ENCODE measurements at places on chromosomes 3 and 15.

DNA sequence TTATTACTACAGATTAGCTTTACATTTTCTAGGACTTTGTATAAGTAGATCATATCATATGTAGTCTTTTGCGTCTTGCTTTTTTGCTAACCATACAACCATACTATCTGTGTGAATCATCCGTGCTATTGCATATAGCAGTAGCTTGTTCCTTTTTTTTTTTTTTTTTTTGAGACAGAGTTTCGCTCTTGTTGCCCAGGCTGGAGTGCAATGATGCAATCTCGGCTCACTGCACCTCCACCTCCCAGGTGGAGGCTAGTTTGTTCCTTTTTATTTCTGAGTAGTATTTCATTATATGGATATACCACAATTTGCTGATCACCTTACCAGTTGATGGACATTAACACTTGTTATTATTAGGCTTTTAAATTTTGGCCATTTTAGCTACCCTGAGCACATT, 54.5 kb upstream of the TBL1XR1 start:
- no peak for DNase-seq

GRCh38 chr3:32531010-32531647, 28.5 kb upstream of the CMTM6 start:
- no peak for DNase-seq

DNA sequence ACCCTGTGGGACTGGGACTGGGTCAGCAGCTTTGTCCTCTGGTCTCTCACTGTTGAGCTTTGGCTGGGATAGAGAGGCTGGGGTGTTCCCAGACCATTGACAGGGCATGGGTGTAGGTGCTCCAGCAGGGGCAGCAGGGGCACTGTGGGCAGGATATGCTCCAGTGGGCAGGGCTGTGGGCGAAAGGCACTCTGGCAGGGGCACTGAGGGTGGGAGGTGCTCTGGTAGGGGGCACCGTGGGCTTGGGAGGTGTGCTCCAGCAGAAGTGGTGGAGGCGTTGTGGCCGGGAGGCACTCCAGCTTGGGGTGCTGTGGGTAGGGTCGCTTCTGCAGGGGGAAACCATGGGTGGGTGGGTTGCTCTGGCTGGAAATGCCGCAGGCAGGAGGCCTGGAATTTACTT, 62.1 kb downstream of the LRRC49 start:
- no peak for DNase-seq

DNA sequence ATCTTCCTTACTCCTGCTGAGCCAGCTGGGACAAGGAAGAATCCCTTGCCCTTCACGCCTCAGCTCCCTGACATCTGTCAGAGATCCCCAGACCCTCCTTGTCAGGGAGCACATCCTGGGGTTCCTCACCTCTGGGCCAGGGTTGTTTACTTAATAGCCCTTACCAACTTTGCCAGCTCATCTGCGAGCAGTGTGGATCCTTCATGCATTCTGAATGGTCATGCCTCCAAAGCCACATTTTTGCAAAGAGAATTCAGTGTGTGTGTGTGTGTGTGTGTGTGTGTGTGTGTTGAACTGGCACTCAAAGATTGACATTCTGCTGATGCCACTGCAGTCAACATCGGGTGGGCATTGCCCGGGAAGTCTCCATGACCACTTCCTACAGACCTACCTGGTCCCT, 112.6 kb downstream of the SLC49A4 start:
- no peak for DNase-seq

DNA sequence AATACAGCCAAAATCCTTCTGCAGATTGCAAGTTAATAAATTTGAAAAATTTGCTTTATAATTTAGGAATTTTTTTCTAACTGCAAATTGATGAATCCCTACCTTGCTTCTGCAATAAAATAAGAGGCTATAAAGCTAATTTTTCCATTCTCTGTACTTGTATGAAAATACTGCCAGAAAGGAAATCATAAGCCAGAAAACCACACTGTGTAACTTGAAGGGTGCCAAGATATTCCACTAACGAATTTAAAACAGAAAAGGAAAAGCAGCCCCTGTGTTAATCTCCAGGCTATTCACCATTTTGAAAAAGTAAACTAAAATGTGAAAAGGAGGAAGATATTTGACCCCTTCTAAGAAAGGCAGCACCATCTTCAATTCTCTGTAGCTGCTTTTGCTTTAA, 557.9 kb upstream of the ZNF385D start:
- DNase-seq = no peak

DNA sequence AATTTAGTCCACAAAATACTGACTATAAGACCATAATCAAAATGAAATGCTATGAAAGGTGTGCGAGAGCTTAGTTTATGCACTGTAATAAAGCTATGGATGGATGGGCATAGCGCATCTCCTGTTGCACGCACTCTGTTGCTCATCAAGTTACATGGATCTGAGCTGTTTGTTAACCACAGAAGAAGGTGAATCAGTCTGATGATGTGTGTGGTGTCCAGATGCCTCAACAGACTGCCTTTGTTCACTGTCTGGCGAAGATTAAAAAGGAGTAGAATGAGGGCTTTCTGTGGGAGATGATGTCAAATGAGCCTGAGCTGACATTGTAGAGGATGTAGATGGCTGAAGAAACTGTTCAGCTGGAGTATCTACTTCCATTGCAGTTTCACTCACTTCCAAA, 36.1 kb downstream of the NSMCE3 start:
- no peak for DNase-seq

Data from GM19239 (cell line).